ENCODE measurements at places on chromosomes 5 and 9.

- H3K36me3 ChIP-seq: no peaks in the 10 kb centered on the region
- DNase-seq: no peak
- H3K4me1 ChIP-seq: no peaks in the 10 kb centered on the region
Measured at GRCh38 chr5:129653057-129653375, 94.9 kb upstream of the MINAR2 start.

GRCh38 chr9:3014178-3014577 is 170.3 kb upstream of the PUM3 start:
- DNase-seq: no peak
- no peaks in the 10 kb centered on the region for H3K27me3 ChIP-seq
- H3K4me1 ChIP-seq: no peaks in the 10 kb centered on the region
- no peak overlapping the region for H3K4me3 ChIP-seq
- no peaks in the 10 kb centered on the region for H3K36me3 ChIP-seq
- no peak overlapping the region for H3K27ac ChIP-seq

GRCh38 chr9:88980740-88981203 is 10.5 kb upstream of the S1PR3 start:
- H3K27me3 ChIP-seq: peaks cover 11% of the 10 kb centered on the region
- H3K27ac ChIP-seq: no peak overlapping the region
- no peak for DNase-seq
- H3K4me1 ChIP-seq: no peaks in the 10 kb centered on the region
- H3K36me3 ChIP-seq: no peaks in the 10 kb centered on the region

DNA sequence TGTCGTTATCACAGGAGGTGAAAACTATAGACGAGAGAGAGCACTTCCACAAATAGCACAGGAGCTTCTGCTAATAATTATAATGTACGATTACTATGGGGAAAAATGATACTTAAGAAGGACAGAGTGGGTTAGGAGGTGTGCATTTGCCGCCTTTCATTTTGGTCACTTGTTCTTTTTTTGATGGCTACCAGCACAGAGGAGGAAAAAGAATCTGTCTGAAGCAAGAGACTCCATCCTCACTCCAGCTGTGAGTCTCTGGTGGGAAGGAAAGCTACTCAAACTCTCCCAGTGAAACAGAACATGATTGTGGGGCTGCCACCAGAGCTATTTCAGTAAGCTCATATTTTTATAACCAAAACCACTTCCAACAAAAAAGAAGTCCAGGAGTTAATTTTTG is 270.4 kb upstream of the TMEM161B start:
- no peak overlapping the region for H3K27ac ChIP-seq
- no peak overlapping the region for H3K4me3 ChIP-seq
- peaks cover 20% of the 10 kb centered on the region for H3K27me3 ChIP-seq
- no peaks in the 10 kb centered on the region for H3K4me1 ChIP-seq
- H3K36me3 ChIP-seq: no peaks in the 10 kb centered on the region

DNA sequence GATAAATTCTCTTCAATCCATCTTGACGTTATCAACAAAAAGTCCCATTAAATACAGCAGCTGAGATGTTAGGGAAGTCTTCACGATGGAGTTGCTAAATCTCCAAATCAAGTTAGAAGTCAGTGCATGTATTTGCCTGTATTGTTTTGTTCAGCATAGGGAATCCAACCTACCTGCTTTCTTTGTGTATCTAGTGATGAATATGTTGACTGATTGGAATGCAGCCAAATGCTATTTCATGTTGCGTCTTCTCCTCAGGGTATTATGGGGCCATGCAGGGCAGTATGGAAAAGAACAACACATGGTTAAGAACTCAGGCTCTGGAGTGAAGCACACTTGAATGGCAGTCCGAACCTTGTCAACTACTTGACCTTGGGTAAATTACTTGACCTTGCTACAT is 529.5 kb upstream of the ZNF462 start:
- H3K4me3 ChIP-seq: no peak overlapping the region
- DNase-seq: no peak
- H3K27me3 ChIP-seq: no peaks in the 10 kb centered on the region

GRCh38 chr5:59640411-59640810 is 253.1 kb downstream of the PDE4D start:
- H3K4me1 ChIP-seq: peaks cover 4% of the 10 kb centered on the region
- H3K27me3 ChIP-seq: no peaks in the 10 kb centered on the region
- H3K4me3 ChIP-seq: no peak overlapping the region

DNA sequence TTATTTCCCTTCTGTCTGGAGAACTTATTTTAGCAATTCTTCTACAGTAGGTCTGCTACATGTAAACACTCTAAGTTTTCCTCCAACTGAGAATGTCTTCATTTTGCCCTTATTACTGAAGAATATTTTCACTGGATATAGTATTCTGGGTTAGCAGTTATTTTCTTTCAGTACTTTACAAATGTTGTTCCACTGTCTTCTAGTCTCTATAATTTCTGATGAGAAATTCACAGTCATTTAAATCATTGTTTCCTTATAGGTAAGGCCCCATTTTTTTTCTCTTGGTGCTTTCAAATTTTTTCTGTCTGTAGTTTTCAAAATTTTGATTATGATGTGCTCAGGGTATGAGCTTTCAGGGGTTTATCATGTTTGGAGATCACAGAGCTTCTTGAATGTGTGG is 30.8 kb downstream of the MGAT1 start:
- H3K27me3 ChIP-seq: peaks cover 6% of the 10 kb centered on the region
- H3K4me3 ChIP-seq: no peak overlapping the region
- DNase-seq: no peak
- no peak overlapping the region for H3K27ac ChIP-seq

DNA sequence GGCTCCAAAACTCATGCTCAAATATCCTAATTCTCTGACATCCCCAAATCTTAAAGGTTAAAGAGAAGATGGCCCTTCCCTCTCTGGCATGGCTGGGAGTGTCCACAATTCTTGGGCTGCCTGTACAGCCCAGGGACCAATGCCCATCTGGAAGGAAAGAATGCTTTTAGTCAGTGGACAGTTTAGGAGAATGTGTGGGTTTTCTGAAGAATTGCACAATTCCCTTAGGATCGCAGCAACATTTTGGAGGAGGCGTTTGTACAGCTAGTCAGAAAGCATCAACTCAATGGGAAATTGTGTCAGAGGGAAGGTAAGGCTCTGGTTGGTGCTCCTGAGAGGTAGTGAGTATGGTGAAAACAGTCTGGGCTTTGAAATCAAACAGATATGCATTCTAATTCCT is 15.0 kb downstream of the FAM193B start:
- H3K4me3 ChIP-seq: no peak overlapping the region
- no peak overlapping the region for H3K27ac ChIP-seq
- H3K27me3 ChIP-seq: no peaks in the 10 kb centered on the region
- no peak for DNase-seq
- H3K36me3 ChIP-seq: peaks cover 59% of the 10 kb centered on the region

DNA sequence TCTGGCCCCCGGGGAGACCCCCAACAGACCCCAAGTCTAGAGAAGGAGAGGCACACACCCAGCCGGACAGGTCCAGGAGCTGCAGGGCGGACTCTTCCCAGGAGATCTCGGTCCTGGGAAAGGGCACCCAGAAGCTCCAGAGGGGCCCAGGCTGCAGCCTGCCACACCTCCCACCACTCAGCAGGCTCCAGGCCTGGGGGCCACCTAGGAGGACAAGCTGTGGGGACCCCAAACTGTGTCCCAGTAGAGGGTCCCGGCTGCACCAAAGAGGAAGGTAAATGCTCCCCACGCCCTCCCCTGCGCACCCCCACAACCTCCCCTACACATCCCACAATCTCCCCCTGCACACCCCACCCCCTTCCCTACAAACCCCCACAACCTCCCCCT is 48.5 kb downstream of the PLEKHG4B start:
- no peak for DNase-seq
- no peak overlapping the region for H3K4me3 ChIP-seq
- peaks cover 3% of the 10 kb centered on the region for H3K27me3 ChIP-seq
- no peak overlapping the region for H3K27ac ChIP-seq
- H3K36me3 ChIP-seq: no peaks in the 10 kb centered on the region
- no peaks in the 10 kb centered on the region for H3K4me1 ChIP-seq

GRCh38 chr5:134521841-134522240 is 3.6 kb upstream of the JADE2 start:
- DNase-seq: no peak
- H3K27me3 ChIP-seq: no peaks in the 10 kb centered on the region
- H3K27ac ChIP-seq: peak overlapping the region; percentile 6
- peaks cover 8% of the 10 kb centered on the region for H3K4me1 ChIP-seq
- H3K36me3 ChIP-seq: no peaks in the 10 kb centered on the region
- H3K4me3 ChIP-seq: no peak overlapping the region

DNA sequence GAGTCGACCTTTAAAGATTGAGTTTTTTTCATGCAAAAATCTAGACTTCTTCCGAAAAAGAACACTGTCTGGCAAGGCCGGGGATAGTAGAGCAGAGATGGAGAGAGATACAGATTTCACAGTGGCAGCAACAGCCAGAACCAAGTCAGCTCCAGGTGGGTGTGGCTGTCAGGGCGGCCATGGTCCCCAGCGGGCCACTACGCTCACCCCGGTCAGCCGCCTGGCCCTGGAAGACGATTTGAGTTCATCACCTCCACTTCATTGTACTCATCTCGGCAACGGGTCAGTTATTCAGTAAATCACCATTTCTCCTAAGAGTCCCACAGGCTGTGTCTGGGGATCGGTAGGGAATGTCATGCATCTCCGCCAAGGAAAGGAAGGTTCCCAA is 53.0 kb downstream of the ZNF354C start:
- H3K27me3 ChIP-seq: no peaks in the 10 kb centered on the region
- H3K4me1 ChIP-seq: no peaks in the 10 kb centered on the region
- no peak overlapping the region for H3K27ac ChIP-seq

GRCh38 chr5:62082370-62082801 is 223.6 kb upstream of the KIF2A start:
- no peak for DNase-seq
- H3K4me3 ChIP-seq: no peak overlapping the region
- H3K27me3 ChIP-seq: peaks cover 7% of the 10 kb centered on the region
- no peak overlapping the region for H3K27ac ChIP-seq

DNA sequence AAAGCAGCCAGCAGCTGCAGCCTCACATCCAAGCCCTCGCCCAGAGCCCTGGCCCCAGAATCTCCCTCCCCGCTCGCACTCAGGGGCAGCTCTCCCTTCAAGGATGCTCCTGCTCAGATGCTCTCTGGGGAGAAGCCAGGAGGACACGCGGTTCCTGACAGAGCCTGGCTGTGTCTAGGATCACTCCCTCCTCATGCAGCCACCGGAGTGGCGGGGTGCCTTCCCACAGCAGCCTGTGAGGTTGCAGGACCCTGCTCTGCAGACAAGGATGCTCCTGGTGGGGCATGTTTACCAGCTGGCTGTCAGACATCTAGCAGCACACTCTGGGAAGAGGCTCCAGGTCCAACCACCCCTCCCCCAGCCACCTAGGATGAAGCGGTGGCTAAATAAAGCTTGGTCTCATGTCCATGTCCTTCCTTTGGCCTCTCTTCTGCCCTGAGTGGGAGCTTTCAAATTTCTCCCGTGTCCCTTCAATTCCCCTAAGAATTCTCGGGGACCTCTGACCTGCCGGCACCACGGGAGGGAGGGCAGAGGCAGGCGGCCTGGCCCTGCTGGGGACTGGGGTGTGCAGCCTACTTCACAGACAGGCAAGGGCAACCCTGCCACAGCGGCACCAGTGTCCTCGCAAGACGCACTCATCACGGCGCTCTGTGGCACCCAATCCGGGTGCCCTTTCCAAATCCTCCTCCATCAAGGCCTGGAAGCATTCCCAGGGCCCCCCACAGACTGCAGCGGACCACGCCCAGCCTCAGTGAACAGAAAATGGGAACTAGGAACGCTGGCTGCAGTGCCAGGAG is 88.3 kb upstream of the SARDH start:
- no peaks in the 10 kb centered on the region for H3K27me3 ChIP-seq
- no peaks in the 10 kb centered on the region for H3K4me1 ChIP-seq
- H3K27ac ChIP-seq: no peak overlapping the region
- no peaks in the 10 kb centered on the region for H3K36me3 ChIP-seq
- no peak for DNase-seq

DNA sequence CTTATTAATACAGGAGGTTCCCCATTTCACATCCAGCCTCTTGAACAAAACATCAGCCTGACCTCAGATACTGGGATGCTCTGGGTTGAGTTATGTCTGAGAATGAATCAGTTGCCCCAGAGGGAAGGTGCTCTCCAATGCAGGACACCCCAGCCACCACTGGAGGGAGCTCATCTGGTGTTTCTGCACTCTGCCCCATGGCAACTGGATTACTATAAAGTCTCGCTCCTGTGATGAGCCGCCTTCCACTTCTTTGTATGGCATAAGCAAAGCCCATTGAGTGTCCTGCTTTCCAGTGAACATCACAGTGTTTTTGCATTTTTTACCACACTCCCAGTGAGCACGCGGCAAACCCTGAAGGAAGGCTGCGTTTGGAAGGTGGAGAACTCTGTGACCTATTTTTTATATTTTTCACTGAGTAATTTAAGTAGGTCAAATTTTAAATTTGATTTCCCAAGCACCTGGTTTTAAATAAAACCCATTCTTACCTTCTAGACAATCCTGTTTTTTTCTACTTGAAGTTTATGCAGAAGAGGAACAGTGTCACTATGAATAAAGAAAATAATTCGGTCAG is 176.9 kb upstream of the WWC1 start:
- no peak overlapping the region for H3K27ac ChIP-seq
- H3K4me1 ChIP-seq: no peaks in the 10 kb centered on the region
- DNase-seq: peak; percentile 1
- H3K36me3 ChIP-seq: no peaks in the 10 kb centered on the region

GRCh38 chr9:119033596-119033995 is 335.6 kb downstream of the BRINP1 start:
- H3K27ac ChIP-seq: no peak overlapping the region
- no peaks in the 10 kb centered on the region for H3K4me1 ChIP-seq
- no peak for DNase-seq
- no peaks in the 10 kb centered on the region for H3K27me3 ChIP-seq
- no peak overlapping the region for H3K4me3 ChIP-seq

- H3K27me3 ChIP-seq: peaks cover 24% of the 10 kb centered on the region
- peak; percentile 44 for DNase-seq
- no peaks in the 10 kb centered on the region for H3K36me3 ChIP-seq
- peak overlapping the region; percentile 95 for H3K4me3 ChIP-seq
- H3K4me1 ChIP-seq: peaks cover 4% of the 10 kb centered on the region
Measured at GRCh38 chr5:160438316-160439204, 16.9 kb downstream of the PTTG1 start.

DNA sequence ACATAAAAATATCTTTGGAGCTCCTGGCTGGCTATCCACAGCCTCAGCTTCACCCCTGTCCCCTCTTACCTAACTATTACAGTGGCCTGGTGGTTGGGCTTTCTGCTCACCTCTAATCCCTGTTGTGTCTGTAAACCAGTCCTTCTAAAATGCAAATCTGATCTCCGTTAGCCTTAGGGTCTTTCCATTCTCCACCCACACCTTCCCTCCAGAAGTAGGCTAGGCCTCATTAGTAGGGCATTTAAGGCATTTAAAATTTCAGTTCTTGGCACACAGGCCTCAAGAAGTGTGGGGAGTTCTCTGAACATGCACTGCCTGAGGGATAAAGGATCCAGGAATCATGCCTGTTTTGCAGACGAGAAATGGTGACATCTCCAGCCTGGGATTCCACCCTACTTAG is 26.4 kb upstream of the STC2 start:
- H3K36me3 ChIP-seq: no peaks in the 10 kb centered on the region
- H3K27me3 ChIP-seq: peaks cover 10% of the 10 kb centered on the region
- H3K4me3 ChIP-seq: no peak overlapping the region
- DNase-seq: no peak
- H3K27ac ChIP-seq: no peak overlapping the region

All from naive thymus-derived CD8-positive, alpha-beta T cell (primary cell).